ENCODE measurements at places on chromosomes 1 and 21.

GRCh38 chr1:190068304-190068703 lies 409.4 kb downstream of the BRINP3 start:
- DNase-seq: no peak

GRCh38 chr1:65509912-65510680 lies 89.6 kb downstream of the LEPR start:
- no peak for DNase-seq

DNA sequence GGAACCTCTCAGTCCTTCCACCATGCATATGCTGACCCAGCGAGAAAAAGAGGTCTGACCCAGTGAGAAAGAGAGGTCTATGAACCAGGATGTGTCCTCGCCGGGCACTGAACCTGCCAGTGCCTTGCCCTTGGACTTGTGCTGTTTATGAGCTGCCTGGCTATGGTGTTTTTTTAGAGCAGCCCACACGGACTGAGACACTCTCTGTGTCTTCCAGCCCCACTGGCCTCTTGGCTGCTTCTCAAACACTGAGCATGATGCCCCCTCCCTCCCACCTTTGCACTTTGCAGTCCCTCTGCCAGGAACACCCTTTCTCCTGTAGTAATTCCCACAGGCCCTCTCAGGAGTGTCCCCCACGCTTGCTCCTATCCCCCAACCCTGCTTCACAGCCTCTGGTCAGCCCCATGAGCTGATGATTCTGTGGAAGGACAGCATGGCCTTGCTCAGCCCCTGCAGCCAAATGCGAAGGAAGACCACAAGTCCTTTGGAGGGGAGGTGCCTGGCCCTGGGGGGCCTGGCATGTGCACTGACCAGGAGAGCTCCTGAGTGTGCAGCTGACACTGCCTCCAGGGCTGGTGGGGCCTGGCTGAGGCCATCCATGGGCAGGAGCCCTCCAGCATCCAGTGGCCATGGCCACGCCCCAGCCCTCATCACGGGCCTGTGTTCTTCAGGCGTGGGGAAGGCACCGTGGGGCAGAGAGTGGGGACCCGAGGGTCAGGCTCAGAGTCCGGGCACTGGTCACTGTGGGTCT lies 23.8 kb downstream of the WNT3A start:
- DNase-seq: no peak

GRCh38 chr1:15103906-15104305 lies 49.6 kb upstream of the TMEM51 start:
- no peak for DNase-seq
